ENCODE measurements at places on chromosomes 2 and 18.

GRCh38 chr2:78035804-78036203 lies 513.6 kb upstream of the LRRTM4 start:
- no peak for DNase-seq

- no peak for DNase-seq
Observed at GRCh38 chr2:1751767-1752725, 7.7 kb upstream of the PXDN start.

DNA sequence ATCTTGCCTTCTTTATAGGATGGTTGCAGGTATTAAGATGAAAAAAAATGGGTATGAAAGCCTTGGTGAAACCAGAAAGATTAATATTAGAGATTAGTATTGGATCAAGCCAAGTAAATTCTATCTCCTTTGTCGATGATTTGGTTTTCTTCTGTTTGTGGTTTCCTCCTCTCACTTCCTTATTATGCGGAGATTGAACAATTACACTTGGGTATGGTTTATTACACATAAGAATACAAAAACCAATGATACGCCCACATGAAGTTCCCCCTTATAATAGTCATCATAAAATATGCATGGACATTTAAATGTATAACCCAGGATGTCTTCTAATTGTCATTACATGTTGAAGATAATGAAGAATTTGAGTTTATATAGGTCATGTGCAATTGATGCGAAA lies 4.9 kb downstream of the LTBP1 start:
- no peak for DNase-seq

- no peak for DNase-seq
Observed at GRCh38 chr2:127061375-127062273, 45.3 kb downstream of the BIN1 start.

DNA sequence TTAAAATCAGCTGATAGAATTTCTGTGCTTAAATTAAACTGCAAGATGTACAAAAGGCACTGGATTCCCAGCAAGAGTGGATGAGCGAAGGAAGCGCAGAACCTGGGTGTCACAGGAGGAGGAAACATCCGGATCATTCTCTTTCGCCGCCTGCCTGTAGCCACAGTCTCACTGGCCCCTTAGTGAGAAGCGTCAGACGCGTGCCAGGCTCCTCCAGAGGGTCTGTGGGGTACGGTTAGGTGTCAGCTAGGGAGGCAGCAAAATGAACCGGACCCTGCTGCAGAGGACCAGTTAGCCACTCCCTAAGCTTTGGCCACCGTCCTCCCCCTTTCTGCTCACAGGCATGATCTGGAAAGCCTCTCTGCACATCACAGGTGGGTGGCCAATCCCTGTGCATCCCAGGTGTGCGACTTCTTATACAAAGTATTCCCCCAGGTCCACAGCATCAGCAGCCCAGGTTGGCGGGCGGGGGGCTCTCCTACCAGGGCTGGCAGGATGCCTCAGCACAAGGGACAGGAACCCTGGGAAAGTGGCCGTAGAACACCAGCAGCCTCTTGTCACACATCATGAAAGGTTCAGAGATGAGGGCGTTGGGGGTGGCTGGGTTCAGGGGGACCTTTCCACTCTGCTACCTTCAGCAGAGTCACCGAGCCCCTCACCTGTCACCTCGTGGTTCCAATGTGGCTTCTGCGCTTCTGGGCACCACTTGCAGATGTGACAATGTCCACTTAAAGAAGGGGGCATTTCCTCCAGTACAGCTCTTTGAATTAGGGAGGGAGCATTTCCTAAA lies 61.1 kb upstream of the SLC66A3 start:
- no peak for DNase-seq

- no peak for DNase-seq
Observed at GRCh38 chr2:172105471-172106107, 2.9 kb upstream of the DLX2 start.

- DNase-seq = no peak
Observed at GRCh38 chr2:232230560-232230959, 148.0 kb upstream of the ALPP start.

GRCh38 chr2:128012698-128013097 lies 15.2 kb downstream of the SAP130 start:
- no peak for DNase-seq

GRCh38 chr2:144518748-144519596 lies 947 bp downstream of the ZEB2 start:
- DNase-seq = no peak

DNA sequence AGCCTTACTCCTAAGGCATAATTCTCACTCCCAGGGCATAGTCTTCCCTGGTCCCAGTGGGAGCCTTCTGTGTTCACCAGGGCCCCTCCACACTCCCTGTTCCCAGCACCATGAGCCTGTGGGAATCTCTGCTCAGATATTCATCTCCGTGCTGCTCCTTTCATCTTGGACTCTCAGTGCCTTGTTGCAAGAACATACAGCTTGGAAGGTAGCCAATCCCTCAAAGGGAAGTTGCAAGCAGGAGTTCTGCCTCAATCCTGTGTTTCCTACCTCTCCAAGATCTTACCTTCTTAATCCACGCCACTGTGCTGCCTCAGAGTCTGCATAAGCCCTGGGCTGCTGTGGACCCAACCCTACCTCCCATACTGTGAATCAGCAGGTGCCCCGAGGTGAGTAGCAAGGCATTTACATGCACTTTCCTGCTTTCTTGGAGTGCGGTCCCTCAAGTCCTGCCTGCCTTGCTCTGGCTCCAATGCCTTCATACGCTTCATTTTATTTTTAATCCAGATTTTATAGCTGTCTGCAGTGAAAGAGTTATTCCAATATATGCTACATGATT lies 413.8 kb upstream of the RAB6C start:
- no peak for DNase-seq

DNA sequence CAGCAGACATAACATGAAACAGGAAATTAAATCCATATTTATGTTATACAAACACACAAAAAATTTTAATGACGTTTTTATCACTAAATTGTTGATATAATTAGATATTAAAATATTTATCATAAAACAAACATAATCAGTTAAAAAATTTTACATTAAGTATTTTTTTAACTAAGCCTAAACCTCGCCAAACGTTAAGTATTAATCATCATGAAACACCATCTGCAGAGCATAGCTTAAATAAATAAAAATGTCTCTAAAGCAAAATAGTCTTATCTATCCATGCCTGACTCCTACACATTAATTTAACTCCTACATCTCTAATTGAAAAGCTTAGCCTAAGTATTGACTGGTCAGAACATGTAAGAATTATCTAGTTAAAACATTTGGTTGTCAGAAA lies 271.6 kb upstream of the RND3 start:
- no peak for DNase-seq

GRCh38 chr2:126399001-126399400 lies 257.0 kb upstream of the GYPC start:
- DNase-seq = no peak

- no peak for DNase-seq
Observed at GRCh38 chr2:226771067-226771466, 28.6 kb downstream of the IRS1 start.

DNA sequence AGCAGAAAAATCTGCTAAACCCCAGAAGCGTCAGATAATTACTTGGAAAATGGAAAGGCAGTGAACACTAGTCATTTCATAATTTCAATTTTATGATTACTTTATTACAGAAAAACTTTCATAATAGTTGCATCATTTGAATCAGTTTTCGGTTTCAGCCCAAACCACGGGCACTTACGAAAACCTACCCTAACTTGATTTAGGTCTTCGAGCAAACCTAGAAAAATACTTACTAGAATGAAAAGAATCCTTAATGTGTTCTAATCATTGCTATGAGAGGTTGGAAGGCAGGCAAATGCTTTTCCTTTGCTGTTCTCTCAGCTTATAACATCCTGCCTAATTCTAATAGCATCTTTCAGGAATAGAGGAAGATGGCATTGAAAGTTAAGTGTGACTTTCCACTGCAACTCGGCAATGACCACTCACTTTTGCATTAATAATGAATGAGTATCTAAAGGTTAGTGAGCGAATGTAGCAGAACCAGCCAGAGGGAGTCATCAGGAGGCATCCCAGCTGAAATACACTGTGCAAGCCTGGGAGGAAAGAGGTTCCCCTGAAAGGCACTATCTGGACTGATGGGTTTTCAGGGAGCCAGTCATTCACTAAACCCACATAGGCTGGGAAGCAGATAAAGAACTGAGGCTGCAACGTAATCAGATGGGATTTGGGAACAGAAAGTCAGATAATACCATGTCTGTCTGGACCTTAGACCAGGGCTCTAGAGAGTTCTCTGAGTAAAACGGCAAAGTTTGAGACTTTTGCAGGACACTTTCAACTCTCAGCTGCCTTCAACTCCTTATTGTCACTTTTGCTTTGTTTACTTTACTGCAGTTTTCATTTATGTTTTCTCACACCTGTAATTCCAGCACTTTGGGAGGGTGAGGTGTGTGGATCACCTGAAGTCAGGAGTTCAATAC lies 520.8 kb downstream of the RNF144A start:
- DNase-seq = no peak

GRCh38 chr2:201931951-201932350 lies 101.7 kb upstream of the FZD7 start:
- no peak for DNase-seq

- no peak for DNase-seq
Observed at GRCh38 chr2:235688511-235689426, 194.9 kb downstream of the AGAP1 start.

DNA sequence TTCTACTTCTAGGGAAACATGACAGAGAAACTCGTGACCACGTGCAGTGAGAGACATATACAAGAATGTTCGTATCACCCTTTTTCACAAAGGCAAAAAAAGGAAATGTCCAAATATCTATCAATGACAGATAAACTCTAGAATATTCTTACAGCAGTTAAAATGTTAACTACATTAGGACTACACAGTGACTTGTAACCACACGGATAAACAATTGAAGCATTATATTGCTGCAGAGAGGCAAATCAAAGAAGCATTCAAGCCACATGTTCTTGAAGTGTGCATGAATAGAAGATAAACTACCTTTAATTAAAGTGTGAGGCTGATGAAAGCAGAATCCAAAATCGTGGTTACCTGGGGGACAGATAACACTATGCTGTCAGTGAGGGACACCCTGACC lies 935.3 kb upstream of the KLHL29 start:
- no peak for DNase-seq

GRCh38 chr2:74333175-74333574 lies 10.0 kb downstream of the SLC4A5 start:
- no peak for DNase-seq

DNA sequence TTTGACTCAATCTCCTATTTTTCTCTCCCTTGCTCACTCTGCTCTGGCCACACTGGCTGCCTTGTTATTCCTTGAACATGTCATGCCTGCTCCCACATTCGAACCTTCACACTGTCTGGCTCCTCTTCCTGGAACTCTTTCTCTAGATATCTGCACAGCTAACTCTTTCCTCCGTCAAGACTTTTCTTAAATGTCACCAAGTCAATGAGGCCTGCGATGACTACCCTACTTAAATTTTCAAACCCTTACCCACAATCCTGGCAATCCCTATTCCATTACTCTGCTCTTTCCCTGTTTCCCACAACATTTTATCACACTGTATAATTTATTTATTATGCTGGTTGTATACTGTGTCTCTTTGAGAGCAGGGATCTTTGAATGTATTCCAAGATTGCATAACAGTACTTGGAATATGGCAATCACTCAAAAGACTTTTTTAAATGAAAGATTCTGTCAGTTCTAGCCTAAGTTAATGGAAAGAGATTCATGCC lies 206.2 kb downstream of the SRBD1 start:
- DNase-seq = no peak

DNA sequence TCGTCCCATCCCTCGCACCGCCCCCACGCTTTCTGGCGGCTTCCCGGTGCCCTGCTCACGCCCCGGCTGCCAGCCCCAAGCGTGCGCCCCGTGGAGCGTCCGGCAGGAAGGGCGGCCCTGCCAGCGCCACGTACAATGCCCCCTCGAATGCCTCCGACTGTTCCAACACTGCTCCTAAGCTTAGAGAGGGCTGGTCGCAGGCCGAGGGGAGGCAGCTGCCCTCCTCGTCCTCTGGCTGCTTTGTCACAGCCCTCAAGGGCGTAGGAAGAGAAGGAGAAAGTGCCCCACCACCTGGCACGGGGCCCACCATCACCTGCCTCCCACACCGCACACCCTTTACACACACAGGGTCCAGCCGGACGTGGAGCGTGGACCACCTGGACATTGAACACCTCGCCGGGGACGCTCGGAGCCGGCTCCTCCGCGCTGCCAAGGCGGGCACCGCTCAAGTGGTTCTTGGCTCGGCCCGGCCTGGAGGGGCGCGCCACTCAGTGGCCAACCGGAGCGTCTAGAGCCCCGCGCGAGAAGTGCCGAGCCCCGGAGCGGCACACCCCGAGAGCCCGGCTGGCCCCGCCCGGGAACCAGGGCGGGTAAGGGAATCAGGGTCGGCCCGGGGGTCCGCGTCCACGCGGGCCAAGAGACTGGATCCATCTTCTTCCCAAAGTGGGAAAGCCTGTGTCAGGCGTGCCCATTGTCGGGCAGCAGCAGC lies 830 bp downstream of the DNER start:
- no peak for DNase-seq

DNA sequence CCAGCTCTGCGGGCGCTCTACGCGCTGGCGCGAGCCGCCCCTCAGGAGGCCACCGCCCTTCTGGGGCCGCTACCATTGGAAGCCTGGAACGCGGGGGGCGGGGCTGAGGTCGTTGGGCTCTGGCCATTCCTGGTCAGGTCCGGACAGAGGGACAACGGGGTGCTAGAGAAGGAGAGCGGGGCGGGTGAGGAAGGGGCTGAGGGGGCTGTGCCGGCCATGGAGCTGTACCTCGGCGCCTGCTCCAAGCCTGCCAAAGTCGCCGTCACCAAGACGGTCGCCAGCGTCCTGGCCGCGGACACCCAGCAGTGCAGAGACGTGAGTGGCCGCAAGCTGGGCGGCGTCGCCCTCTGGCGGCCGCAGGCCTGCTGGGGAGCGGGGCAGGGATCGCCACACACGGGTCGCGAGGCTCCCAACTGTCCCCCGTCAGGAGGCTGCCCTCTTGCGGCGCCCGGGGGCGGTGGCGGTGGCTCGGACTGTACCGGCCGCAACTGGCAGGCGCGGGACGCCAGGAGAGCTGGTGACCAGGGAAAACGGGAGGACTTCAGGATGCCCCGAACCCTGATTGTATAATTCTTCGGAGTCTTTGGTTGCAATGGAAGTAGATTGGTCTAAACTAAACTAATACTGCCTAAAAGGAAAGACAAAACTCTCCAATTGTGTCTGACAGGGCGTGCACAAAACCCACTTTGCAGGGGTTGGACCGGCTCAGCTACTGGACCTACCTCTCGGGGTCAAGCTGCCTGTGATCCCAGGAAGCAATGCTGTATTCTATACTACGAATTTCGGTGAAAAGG lies at the start of gene FSIP2:
FSIP2 (plus strand) TSS at position 126 of the 794 bp plus-strand sequence; CDS start at position 217, 91 bp downstream.
- DNase-seq = peak; percentile 24

GRCh38 chr18:8229787-8230186 lies 379.4 kb upstream of the RAB12 start:
- no peak for DNase-seq

DNA sequence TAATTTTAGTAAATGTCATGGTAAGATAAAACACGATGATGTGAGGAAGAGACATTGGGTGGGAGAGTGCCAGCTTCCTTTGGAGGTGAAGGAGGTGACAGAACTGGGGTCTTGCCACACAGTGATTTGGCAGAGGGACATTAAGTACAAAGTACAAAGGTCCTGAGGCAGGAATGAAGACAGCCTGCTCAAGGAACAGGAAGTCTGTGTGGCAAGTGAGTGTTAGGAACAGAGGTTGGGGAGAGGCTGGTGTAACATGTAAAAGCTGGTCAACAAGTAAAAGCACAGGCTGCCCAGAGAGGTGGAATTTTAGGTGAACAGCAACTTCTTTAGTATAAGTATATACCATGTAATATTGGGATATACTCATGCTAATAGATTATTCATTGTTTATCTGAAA lies 73.1 kb downstream of the INPP5D start:
- DNase-seq = no peak
